ENCODE measurements at places on chromosomes 4 and X.

GRCh38 chr4:78638337-78639172 lies 87.0 kb downstream of the ANXA3 start:
- no peak overlapping the region for H3K4me3 ChIP-seq
- no peak for DNase-seq
- H3K27me3 ChIP-seq: no peaks in the 10 kb centered on the region
- H3K4me1 ChIP-seq: peaks cover under 1% of the 10 kb centered on the region
- peak overlapping the region; percentile 58 for H3K27ac ChIP-seq

- no peak overlapping the region for H3K4me3 ChIP-seq
- no peaks in the 10 kb centered on the region for H3K4me1 ChIP-seq
- H3K27ac ChIP-seq: no peak overlapping the region
- no peak for DNase-seq
Observed at GRCh38 chrX:140360284-140360683, 144.6 kb downstream of the SOX3 start.

GRCh38 chr4:17889692-17890091 lies 78.9 kb downstream of the NCAPG start:
- DNase-seq: no peak
- H3K4me3 ChIP-seq: no peak overlapping the region
- H3K4me1 ChIP-seq: no peaks in the 10 kb centered on the region

DNA sequence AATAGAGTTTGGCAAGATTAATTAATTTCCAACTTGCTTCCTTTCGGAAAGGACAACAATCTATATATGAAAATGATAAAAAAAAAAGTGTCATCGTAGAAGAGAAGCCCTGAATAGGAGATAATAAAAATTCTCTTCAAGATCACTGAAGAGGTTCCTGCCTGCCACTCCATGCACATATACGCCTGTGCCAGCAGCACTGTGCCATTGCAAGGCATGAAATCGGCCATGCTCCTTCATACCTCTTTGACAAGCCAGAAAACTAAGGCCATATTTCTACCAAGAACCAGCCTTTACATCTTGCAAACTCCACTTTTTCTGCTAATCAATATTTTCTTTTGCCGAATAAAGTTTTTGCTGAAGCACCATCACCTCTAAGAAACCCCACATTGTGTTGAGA lies 365.5 kb downstream of the CXXC4 start:
- no peaks in the 10 kb centered on the region for H3K4me1 ChIP-seq
- H3K4me3 ChIP-seq: no peak overlapping the region
- DNase-seq: no peak
- no peaks in the 10 kb centered on the region for H3K27me3 ChIP-seq

DNA sequence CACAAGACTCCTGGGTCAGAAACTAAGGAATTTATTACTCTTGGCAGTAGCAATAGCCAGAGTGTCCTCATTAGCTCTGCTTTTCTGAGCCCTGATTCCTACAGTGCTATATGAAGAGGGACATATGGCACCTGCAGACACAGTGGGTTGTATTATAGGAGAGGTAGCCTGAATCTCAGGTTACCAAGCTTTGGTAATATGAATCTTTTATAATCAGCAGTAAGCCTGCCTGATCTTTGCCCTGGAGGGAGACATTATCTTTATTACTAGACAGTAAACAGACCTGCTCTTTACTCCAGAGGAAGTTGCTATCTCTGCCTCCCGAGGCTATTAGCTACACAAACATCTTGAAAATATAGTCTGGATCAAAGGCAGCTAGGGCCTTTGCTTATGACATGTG lies 62.5 kb upstream of the HOPX start:
- H3K4me3 ChIP-seq: no peak overlapping the region
- H3K4me1 ChIP-seq: no peaks in the 10 kb centered on the region
- no peaks in the 10 kb centered on the region for H3K27me3 ChIP-seq
- no peak overlapping the region for H3K27ac ChIP-seq
- no peaks in the 10 kb centered on the region for H3K36me3 ChIP-seq

GRCh38 chr4:24956763-24957162 lies 43.9 kb upstream of the CCDC149 start:
- no peaks in the 10 kb centered on the region for H3K36me3 ChIP-seq
- H3K27me3 ChIP-seq: no peaks in the 10 kb centered on the region
- no peak overlapping the region for H3K27ac ChIP-seq
- no peaks in the 10 kb centered on the region for H3K4me1 ChIP-seq

DNA sequence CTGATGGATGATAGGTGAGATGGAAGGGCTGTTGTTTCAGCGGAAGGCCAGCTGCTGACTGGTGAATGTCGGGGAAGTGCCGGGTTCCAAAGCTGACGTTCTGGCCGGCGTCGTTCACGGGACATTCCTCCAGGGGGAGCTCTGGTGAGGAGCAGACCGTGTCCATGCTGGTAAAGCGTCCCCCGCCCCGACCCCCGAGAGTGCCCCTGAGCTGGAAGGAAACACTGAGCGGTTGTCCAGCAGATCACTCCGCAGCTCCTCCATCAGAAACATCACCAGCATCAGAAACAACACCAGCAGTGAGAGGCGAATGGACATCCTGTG lies 18.6 kb upstream of the ADRA2C start:
- no peak overlapping the region for H3K27ac ChIP-seq
- no peaks in the 10 kb centered on the region for H3K36me3 ChIP-seq
- H3K4me3 ChIP-seq: no peak overlapping the region
- no peaks in the 10 kb centered on the region for H3K4me1 ChIP-seq
- DNase-seq: no peak

GRCh38 chr4:153218961-153219360 lies 14.7 kb downstream of the TRIM2 start:
- H3K36me3 ChIP-seq: no peaks in the 10 kb centered on the region
- DNase-seq: no peak
- H3K4me3 ChIP-seq: no peak overlapping the region
- H3K27ac ChIP-seq: no peak overlapping the region
- no peaks in the 10 kb centered on the region for H3K27me3 ChIP-seq
- peaks cover under 1% of the 10 kb centered on the region for H3K4me1 ChIP-seq

Measured in breast epithelium (tissue), 4 donors.